Fibroblast of the conjunctiva (primary cell): ENCODE measurements at places on chromosomes 6 and 20.
A peak's percentile ranks its signal among the peaks of the same experiment; 100 is the strongest.

DNA sequence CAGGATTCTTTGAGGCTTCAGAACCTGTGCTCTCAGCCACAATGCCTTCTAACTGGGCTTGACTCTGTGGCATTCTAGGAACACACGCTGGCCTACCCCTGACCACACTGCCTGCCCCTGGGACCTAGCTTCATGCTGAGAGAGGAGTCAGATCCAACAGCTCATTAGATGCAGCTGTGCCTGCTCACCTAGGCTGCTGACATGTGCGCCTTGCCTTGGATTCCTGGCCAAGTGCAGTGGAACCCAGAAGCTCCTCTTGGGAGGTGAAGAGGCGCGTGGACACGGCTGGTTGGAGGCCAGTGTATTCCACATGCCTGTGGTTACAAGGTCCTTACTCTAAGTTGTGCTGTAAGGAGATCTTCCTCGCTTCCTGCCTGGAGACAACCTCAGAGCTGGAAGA lies 24.7 kb upstream of the KCNK16 start:
- no peak for DNase-seq

- peak; percentile 4 for DNase-seq
Observed at GRCh38 chr6:154039231-154039842, at the start of gene OPRM1. Gene OPRM1, plus strand, starts transcription at chr6:154039240. Its CDS starts 305 bp downstream, at chr6:154039545.

DNA sequence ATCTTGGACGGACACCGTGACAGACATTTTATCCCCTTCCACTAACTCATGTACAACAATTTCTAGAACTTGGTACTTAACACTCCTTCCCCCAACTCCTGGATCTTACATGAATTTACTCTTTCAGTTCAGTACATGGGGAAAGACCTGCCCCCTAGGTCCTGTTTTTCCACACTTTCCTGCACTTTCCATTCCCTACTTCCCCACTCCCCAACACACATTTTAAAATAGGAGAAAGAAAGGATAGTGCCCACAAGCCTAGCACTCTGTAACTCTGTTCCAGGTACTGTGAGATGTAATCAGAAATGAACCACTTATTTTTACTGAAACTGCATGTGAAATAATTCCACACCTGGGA lies 1.3 kb downstream of the ADGRG6 start:
- no peak for DNase-seq

DNA sequence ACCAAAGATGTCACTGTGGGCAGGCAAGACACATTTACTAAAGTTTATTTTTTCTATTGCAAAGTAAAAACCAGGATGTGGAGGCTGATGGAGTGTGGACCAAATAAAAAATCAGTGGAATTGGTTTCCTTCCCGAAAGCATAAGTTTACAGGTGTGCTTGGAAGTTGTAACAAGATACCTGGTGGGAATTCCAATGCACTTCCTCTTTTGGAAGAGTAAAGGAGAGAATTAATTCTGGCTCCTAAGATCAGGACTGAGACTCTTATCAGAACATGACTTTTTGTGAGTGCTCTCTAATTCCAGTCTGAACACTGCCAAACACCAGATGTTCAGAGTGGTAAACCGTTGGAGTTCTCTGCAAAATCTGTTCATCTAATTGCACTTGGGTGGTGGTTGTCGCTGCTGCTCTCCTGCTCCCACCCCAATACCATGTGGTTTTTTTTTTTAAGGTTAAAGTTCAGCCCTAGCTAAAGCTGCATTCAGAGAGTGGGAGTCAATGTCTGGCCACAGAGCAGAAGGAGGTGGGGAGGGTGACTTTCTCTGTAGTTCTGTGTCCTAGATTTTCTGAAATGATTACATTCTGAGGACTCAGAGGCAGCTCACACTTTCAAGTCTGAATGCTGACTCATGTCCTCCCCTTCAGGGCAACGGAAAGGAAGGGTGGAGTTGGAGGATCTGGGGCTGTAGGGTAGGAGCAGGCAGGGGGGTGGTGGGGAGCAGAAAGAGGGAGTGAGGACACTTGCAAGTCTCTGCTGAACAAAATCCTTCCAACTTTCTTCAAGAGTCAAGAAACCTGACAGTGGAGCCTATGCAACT lies 275.8 kb upstream of the PRDM1 start:
- DNase-seq = peak; percentile 88

GRCh38 chr20:32847964-32848363 lies 10.8 kb upstream of the EFCAB8 start:
- no peak for DNase-seq

DNA sequence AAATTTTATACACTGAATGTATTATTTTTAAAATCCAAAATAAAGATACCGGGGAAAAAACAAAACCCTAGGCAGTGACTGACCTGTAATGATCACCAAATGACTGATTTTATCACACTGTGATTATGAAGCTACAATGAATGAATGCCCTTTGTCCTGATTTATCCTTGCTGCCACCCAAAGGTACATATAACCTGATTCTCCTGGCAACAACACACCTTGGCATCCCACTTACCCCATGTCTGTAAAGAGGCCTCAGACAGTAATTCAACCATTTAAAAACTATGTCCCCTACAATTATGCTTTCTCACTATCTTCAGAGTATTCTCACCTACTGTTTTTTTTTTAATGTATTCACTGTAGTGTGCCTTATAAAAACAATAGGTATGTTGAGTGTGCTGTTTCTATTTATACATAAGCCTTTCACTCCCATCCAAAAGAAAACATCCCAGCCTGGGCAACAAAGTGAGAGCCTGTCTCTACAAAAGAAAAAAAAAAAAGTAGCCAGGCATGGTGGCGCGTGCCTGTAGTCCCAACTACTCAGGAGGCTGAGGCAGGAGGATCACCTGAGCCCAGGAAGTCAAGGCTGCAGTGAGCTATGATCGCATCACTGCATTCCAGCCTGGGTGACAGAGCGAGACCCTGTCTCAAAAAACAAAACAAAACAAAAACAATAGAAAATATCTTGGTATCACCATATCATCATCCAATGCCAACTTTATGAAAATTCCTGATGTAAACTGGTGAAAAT lies 21.7 kb downstream of the B4GALT5 start:
- DNase-seq = no peak

DNA sequence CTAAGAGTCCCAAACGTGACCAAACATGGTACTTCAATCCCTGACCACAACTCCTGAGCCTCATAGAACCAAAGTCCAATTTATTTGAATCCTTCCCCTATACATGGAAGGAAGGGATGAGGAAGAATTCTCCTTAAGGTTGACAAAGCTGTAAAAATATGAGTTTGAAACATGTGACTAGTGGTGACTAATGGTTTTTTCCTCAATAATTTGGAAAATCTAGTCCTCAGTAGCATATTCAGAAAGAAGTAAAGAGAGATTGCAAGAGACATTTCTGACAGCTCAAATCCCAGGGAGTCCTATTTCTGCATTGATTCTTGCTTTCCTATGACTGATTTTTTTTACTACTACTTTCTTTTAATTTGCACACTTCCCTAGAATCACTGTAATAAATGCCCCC lies 443.7 kb downstream of the FRK start:
- no peak for DNase-seq

DNA sequence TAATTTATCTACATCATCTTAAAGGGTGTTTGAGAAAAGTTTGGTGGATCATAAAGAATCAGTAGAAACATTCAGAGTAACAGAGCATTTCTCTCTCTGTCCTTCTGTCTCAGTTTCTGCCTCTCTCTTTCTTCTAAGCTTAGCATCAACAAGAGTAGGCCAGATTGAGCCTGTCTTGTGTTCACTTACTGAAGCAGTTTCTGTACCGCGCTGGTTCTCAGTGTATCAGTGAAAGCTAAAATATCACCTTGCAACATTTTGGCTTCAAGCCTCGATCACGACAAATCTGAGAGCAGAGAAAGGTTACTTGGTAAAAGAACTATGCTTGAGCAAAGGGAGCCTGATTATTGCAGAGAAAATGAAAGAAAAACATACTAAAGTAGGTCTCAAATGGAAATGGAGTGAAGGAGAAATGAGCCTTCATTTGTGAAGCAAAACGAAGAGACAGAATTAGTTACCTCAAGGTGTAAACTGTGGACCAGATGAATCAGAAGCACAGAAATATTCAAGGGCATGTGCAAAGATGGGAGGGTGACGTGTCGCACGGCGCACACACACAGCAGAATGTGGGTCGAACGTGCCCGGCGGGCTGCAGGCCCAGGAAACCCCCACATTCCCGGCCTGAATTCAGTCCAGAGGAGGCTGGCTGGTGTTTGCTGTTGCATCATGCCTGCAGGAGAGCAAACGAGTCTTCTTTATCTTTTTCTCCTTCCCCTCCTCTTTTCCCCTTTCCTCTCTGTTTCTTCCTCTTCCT lies 509.3 kb downstream of the QKI start:
- DNase-seq = no peak

DNA sequence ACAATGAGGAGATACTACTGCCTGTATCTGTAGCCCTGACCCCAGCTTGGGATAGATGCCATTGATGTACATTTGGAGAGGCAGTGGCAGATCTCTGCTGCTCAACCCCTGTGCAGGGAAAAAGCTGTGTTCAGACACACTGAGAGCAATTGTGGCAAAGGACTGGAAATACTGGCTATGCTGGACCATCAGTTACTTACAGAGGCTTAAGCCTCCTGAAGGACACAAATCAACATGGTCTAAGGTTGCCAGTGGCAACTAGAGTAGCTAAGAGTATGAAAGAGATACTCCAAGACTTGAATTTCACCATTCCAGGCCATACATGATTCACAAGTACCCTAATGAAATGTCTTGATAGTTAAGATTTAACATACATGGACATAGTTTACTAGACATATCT lies 32.4 kb upstream of the ENPP4 start:
- DNase-seq = no peak

DNA sequence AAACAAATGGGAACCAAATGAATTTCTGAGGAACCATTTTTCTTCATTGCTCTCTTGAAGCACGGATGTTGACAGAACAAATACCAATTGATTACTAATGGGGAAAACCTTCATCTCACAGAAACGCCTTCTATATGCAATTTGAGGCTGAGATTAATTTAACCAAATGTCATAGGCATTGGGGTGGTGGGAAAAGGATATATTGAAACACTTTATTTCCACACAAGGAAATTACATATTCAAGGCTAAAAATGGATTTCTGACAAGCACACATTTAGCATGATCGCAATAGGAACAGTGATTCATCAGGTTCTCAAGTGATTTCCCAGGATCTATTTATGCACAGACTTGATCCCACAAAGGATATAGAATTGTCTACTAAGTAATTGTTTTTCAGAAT lies 88.9 kb downstream of the COL12A1 start:
- DNase-seq = no peak

- DNase-seq = no peak
Observed at GRCh38 chr6:71079677-71080076, 122.8 kb upstream of the B3GAT2 start.

DNA sequence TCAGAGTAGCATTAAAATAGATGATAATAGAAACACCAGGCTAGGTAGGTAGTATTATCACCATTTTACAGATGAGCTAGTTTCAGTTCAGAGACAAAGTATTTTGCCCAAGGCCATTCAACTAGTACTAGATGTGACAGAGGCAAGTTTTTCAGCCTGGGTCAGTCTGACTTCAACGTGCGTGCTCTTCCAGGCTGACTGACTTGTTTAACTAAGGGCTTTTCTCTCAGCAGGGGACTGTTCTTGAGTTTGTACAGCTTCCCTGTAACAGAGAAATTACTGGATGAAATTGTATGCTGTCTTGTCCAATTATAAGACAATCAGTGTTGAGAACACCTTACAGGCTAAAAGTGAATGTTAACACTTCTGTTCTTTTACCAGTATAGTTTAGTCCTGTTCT lies 333.5 kb upstream of the MAN1A1 start:
- no peak for DNase-seq

DNA sequence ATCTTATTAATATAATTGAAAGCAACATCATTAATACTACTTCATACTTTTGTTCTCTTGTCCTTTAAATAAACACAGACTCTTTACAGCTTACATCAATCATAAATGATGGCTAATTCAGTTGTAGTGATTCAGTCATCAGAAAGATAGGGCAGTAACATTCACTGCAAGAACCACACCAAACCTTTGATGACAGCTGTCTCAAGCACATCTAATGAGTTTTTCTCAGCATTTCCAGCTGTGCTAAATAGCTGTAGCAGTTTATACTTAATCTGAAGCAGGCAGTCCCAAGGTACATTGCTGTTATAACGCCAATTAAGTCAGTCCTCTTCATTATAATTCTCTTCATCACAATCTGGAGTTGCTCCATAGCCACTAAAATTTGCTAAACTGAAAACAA lies 45.7 kb downstream of the PREP start:
- DNase-seq = no peak

DNA sequence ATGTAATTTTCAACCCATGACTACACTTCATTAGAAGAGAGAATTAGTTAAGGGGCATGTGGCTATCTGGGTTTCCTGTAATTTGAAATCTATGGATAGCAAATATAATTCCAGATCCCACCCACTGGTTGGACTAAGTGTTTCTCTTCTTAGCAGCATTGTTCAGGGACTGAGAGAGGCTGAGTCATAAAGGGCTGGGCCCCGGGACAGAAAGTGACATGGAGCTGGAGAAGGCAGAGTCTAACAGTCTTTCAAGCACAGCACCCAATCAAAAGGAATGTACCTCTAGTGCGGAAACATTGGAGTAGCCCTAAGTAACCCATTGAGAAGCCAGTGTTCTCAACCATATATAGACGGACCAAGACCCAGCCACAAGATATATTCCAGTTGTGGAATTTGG lies 363.9 kb downstream of the DHX35 start:
- DNase-seq = no peak

GRCh38 chr20:24419786-24420185 lies 49.6 kb upstream of the SYNDIG1 start:
- DNase-seq = no peak

DNA sequence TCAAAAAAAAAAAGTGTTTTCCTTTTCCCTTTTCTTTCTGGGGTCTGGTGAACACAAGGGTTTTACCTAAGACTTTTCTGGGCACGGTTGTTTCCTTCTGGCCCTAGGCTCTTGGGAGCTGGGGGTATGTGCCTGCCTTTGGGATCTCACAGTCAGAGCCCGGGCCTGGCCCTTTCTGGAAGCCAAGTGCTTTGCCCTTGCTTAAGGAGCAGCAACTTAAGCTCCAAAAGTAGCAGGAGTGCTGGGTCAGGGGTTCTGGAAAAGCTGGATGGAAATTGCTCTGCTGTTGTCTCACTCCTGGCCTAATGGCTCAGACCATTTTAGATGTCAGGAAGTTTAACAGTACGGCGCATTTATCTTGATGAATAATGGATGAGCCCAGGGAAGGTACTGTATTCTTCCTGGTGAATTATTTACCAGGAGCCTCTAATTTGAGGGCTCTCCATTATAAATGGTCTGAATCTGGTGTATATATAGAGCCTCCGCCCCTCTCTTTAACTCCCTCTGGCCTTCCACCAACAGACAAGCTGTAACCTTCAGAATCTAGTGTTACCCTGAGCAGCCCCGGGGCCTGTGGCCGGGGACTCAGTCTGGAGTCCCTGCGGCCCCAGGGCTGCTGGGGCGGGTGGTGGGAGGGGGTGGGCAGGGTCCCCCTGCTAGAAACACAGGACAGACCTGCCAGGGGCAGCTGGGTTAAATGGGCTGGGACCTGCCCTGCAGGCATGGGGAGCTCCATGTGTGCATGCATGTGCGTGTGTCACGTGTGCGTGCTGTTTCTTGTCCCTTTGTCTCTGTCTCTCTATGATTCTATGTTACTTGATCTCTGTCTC lies 37.5 kb downstream of the PTK7 start:
- DNase-seq = no peak

- DNase-seq = no peak
Observed at GRCh38 chr6:42984924-42985475, 630 bp downstream of the PPP2R5D start.
